ENCODE measurements at places on chromosomes 2 and 18.

GRCh38 chr2:209395652-209396051, 28.2 kb upstream of the MAP2 start:
- DNase-seq, result no peak

DNA sequence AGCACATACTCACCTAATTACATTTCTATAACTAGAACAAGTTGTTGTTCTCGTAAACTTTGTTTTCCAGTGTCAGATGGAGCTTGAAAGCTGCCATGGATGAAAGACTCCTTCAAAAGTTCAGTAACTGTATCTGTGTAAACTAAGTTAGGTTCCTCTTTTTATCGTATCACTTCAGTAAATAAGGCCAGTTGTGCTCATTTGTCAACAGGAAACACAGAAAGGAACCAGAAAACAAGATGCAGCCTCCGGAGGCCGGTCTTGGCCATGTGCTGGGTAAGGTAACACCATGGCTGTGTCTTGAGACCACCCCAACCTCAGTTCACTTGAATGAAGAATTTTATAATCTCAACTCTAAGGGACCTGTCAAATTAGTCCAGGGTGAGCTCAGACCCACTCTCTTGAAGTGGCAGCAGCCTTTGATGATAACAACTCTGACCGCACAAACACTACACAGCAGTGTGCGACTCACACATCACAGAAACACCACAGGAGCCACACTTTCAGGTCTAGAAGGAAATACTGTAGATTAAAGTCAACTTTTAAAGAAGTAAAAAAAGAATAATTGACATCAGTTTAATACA, 213.8 kb downstream of the AFF3 start:
- DNase-seq, result no peak

- no peak for DNase-seq
Measured at GRCh38 chr2:72607189-72607588, 218.6 kb downstream of the EXOC6B start.

GRCh38 chr2:239804161-239805042, 220.7 kb downstream of the NDUFA10 start:
- DNase-seq, result no peak

DNA sequence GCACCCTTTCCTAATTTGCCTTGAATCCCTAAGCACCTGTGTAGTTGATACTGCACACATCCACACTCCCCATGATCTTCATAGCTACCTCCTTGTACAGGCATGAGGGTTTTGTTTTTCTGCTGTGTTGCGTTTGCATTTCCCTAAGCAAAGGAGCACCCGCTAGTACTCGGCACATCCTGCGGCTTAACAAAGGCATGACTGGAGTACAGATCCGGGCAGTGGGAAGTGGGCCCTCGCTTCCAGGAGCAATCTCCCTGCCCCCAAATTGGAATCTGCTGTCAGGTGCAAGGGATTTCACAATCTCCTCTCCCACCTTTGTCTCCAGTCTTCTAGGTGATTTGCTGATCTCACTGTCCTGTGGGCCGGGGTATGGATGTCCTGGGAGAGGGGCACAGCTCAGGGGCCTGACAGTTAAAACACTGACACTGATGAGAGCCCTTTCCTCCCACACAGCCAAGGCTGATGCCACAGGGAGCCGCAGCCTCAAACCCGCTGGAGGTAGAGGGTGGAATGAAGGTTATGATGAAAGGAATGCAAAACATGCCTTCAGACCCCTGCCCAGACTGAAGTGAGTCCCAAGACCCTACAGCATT, 98.7 kb upstream of the THOC1 start:
- no peak for DNase-seq

DNA sequence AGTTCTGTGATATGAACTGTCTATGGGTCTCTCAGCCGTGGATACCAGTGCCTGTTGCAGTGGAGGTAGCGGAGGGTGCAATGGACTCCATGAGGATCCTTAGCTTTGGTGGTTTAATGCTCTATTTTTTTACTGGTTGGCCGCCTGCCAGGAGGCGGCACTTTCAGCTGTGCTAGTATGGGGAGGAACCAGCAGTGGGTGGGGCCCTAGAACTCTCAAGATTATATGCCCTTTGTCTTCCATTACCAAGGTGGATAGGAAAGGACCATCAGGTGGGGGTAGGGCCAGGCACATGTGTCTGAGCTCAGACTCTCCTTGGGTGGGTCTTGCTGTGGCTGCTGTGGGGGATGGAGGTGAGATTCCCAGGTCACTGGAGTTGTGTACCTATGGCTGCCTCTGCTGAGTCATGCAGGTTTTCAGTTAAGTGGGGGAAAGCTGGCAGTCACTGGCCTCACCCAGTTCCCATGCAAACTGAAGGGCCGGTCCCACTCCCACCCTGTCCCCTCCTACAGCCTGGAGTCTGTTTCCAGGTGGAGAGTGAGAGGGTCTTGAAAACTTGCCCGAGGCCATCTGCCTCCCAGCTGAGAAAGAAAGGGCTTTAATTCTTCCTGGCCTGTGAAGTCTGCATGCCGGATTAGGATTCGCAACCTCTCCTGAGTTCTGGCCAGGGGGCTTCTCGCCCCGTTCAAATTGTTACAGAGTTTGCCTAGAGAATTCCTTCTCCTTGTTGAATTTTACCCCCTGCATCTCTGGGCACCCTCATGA, 14.5 kb downstream of the KCNS3 start:
- no peak for DNase-seq

GRCh38 chr18:43634994-43635393, 357.7 kb upstream of the SYT4 start:
- DNase-seq, result no peak

GRCh38 chr2:96872591-96873349, 2.9 kb upstream of the SEMA4C start:
- DNase-seq, result no peak

DNA sequence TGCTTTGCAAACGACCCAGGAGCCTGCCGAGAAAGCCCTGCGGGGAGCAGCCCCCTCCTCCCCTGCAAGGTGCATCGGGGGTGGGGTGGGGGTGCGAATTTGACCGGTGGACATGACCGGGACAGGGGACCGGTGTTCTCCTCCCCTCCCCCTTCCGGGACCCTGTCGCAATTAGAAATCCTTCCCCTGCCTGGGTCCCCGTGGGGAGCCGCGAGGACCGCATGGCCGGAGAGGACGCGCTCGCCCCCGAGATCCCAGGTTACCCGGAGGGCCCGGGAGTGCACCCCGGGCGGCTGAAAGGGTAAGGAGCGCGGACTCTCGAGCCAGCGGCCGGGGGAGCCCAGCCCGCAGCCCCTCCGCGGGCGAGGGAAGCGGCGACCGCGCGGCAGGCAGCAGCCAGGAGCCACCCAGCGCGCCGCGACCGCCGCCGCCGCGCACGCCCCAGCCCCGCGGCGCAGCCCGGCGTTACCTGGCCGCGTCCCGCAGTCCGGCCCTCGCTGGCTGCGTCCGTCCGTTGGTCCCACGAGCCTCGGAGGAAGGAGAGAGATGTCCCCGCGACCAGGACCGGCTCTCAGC, 482 bp downstream of the DLGAP1 start:
- no peak for DNase-seq

DNA sequence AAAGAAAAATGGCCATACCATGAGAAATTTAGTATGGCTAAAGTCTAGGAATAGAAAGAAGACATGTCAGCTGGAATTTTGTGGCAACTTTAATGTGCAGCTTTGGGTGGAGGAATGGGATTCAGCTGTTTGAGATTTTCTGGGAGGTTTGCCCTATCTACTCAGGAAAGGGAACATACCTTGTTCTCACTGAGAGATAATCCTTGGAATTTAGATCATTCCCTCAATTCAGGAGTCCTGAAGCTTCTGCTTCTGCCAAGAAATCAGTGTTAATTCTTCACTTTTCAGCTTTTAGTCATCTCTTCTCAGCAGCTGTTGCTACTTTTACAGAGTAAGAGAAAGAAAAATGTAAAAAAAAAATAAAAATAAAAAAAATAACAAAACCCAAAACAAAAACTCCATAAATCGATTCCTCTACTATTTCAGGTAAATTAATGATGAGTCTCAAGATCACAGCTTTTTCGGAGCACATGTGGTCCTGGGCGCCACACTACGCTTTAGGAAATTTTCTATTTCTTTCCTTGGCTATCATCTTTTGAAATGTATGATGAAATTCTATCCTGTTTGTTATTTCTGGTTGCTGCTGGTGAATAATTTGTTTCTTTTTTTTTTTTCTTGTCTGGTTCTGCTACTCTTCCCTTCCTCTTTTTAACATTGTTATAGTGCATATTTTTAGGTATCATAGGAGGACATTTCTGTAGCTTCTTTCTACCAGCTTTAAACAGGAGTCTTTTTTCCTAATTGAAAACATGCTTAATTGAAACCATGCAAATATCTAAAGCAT, 18.9 kb upstream of the BAZ2B start:
- DNase-seq, result no peak

DNA sequence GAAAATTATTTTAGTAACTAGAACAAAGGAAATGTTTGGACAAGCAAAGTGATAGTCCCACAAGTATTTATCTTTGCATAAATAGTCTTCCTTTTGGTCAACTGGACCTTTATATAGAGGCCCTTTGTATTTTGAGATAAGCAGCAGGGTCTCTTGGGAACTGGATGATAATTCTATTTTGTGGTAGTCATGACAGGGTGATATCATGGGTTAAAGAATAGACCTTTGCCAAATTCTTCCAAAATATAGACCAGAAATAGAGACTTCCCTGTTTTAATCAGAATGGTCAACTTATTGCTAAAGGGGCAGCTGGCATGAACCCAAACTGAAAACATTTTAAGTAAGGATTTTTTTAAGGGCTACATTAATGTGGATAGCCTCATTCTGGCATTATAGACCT, 10.5 kb downstream of the PLEK start:
- no peak for DNase-seq

- DNase-seq, result no peak
Measured at GRCh38 chr2:1818404-1818803, 74.1 kb upstream of the PXDN start.

- DNase-seq, result no peak
Measured at GRCh38 chr2:181122601-181123000, 142.2 kb downstream of the UBE2E3 start.

DNA sequence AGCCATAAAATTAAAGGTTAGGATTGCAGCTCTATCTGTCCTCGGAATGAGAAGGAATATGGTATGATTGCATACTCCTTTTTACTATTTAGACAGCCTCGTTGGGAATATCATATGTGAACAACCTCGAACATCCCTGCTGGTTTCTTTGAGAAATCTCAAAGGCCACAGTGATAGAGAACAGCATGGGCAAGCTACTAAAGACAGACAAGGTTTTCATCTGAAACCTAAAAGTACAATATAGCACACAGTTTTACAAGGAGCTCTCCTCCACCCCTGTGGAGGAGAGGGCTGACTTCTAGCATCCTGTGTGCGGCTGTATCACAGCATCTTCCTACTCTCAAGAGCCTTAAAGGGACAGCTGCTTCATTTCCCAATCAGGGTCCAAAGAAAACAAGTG, 104.3 kb downstream of the VWC2L start:
- DNase-seq, result no peak

- DNase-seq, result no peak
Measured at GRCh38 chr18:49677081-49677480, 115.2 kb downstream of the LIPG start.

GRCh38 chr2:123364243-123364896, 660.7 kb upstream of the CNTNAP5 start:
- no peak for DNase-seq

DNA sequence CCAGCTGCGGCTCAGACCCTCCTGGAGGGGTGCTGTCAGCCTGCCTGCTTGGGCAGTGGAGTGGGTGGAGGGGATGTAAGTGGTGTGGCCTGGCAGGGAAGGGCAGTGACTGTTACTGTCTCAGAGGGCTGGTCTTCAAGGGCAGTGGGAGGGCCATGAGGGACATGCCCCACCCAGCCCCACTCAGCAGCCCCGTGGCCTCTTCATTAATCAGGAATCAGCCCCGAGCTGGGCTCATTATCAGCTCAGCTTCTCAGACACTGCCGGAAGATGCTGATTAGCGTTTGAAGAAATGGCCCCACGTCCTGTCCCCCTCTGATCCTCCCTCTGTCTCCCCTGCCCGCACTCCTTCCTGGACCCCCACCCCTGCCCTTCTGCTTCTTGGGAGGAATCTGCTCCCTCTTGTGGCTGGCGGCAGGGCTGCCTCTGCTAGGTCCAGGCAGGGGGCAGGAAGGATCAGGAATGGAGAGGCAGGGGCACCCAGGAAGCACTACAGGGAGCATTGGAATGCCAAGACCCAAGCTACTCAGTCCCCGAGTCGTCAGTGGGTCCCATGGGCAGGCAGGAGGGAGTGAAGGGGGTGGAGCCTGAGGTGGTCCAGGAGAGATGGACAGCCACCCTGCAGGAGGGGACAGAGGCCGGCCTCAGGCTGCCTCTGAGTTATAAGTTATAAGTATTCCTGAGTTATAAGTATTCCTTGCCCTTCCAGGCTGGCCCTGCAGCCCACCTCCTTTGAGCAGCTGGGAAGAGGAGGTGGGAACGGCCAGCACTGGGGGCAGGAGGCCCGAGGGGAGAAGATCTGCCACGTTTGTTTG, 7.0 kb downstream of the ASIC4 start:
- DNase-seq, result peak; percentile 54

- DNase-seq, result no peak
Measured at GRCh38 chr2:45173513-45173912, 164.3 kb upstream of the SIX2 start.

DNA sequence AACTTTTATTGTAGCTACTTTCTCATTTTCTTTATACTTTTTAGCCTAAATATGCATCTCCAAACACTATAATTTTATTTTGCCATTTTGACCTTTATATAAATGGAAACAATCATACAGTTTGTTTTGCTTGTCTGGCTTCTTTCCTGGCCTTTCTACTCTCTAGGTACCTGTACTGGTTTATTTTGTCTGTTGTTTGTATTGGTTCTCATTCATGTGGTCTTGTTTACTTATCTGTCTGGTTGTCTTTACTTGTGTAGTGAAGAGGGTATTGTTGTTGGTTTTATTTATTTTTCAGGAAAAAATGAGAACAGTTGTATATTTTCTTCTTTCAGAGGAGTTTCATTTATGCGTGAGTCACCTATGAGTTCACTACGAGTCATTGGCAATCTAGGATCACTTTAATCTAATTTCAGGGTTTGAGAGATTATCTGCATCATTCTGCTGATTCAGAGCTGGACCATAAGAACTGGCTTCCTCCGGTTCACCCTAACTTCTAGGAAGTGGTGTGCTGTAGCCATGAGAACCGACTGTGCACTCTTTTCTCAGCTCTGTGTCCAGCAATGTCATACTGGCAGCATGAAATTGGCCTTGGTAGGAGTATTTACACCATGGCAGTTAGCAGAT, 33.1 kb upstream of the HDAC4 start:
- DNase-seq, result no peak

DNA sequence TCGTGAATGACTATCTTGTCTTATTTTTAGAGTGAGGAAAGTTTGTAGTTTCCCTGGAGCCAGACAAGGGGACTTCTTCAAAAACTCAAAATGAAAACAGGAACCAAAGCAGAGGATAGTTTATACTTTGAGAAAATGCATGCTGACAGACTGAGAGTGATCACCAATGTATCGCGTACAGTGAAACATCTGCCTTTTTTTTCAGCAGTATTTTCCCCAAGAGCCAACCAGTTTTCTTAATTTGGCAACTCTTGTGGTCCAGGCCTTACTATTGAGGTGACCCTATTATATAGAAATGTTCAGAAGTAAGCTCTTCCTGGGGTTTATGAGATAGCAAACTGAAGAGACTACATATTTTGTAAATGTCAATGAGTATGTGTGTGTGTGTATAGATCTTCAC, 153.7 kb upstream of the VRK2 start:
- peak; percentile 72 for DNase-seq

GRCh38 chr2:238483656-238484055, 56.9 kb downstream of the ASB1 start:
- DNase-seq, result no peak
